ENCODE measurements at places on chromosomes 2 and 18. TPM values are rescaled to one million over a fixed set of nuclear protein-coding genes. Genes with fewer than 3 reads are reported as not detected.

The KCNG3 gene
- total RNA-seq: 0.57 TPM

The MROH2A gene
- not detected for total RNA-seq

The GATA6 gene
- 125 TPM for total RNA-seq

The NT5DC4 gene
- total RNA-seq: 2.7 TPM

DNA sequence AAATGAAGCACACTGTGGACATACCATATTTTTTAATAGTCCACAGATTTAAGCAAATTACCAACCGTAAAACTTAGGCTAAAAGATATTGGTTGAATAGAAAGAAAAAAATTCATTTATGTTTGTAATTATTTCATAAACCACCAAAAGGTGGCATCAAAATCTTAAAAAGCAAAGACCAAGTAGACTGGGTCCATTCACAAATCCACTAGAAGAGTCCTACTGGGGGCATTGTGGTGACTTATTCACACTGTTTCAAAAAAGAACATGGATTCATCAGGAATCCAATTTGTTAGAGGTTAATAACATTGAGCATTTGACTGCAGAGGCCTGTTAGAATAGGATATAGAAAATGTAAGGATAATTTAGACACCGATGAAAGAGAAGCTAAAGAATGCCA is 194.9 kb upstream of the KYNU start:
- no peak for DNase-seq

DNA sequence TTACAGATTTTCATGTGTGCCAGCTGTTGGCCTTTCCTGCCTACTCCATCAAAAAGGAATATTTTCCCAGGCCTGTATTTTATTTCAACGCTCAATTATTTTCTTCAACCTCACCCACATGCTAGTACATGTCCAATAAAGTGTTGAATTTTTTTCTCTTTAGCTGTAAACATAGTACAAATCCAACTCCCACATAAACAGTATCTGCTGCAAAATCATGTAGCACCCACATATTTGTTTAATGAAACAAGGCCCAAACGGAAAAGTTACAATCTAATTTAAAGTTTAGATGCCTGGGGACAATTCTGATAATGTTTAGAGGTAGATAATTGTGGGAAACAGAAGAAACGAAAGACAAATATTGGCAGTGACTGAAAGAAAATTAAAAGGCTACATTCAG is 275.4 kb upstream of the ACVR2A start:
- DNase-seq: no peak

DNA sequence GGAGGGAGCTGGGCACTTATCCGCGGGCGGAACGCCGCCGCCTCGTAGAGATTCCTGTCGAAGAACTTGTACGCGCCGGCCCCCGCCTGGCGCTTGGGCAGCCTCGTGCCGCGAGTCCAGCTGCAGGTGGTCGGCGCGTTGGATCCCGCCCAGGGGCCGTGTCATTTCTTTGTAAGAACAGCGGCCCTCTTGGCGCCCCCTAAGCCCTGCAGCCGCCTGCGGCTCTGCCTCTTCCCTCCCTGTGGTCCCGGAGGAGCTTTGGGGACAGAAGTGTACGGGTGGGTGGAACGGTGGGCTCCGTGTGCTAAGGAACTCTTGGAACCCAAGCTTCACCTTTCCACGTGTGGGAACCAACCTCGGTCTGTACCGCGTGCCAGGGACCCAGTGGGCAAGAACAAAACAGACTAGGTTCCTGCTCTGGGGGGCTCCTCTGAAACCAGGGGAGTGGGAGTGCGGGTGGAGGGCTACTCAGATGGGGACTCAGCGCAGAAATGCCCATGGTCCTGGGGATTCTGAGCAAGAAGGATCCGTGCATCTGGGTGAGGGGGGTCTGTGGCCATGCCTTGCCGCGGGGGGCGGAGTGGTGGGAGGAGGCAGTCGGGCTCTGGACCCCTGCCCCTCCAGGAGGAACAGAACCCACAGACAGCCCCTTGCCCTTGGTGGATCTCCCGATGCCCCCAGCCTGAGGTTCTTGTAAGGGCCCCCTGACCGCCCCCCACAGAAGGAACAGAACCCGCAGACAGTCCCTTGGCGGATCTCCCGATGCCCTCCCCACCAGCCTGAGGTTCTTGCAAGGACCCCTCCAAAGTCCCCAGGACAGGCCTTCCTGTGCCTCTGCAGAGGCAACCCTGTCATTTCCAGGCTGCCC is 1.5 kb downstream of the GPC1 start:
- DNase-seq: peak; percentile 63

- no peak for DNase-seq
Measured at GRCh38 chr2:86557836-86558235, 5.4 kb downstream of the CHMP3 start.

DNA sequence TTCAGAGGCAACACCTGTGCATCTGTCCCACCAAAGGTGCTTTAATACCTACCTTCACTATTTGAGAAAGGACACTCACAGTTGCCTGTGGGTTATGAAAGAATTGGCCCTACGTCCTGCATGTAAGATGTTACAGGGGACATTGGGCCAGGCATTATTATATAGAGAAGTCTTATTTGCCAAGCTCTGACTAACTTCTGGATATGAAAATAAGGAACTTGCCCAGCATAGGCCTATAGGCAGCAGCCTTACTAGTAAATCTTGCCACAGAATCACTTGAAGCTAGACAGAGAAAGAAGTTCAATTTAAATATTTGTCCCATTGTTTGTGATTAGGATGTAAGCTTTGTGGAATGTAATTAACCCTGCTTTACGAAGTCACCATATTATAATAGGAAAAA is 41.7 kb downstream of the NLRC4 start:
- no peak for DNase-seq

DNA sequence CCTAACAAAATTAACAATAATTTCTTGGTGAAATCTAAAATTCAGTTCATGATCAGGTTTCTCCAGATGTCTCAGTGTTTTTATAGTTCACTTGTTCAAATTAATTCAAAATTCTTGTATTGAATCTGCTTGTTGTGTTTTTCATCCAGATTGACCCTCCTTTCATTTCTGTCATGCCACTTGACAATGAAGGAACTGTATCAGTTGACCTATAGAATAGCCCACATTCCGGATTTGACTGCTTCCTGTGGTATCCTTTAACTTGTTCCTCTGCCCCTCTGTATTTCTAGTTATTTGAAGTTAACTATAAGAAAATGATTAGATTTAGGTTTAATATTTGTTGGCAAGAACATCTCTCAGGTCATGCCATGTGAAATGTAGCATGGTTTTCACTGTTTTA is 53.3 kb downstream of the TWSG1 start:
- no peak for DNase-seq

DNA sequence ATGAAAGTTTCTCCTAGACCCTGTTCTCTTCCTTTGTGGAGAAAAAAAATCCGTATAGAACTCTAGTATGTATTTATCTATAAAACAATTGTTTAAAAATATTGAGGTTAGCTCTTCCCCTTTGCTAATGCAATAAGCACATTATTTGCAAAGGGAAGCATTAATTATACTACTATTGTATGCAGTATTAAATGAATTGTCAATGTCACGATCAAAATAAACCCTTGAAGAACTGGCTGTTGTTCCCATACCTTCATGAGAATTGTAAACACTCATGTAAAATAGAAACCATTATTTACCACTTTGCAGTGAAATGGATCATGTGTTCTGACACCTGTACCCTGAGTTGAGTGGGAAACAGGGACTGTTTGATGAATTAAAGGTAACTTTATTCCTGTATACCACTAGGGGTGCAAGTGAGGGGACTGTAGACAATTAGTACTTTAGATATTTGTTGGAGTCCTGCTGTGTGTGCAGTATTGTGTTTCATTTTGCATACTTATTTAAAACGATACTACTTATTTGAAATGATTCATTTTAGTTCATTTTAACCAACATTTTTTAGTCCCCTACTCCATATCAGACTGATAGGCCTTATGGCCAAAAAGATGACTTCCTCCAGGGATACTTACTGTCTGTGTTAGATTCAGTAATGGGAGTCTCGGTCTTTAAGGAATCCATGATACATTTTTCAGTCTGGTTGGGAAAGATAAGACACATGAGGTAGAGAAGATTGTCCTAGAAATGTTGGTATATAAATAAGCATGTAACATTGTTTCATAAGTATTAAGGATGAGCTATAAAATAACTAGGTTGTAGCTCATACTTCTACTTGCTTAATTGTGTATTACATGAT is 7.9 kb downstream of the PKP4 start:
- DNase-seq: peak; percentile 15

- DNase-seq: no peak
Measured at GRCh38 chr2:96930351-96931010, 55.9 kb downstream of the FAM178B start.

GRCh38 chr2:179861027-179861415 is 391 bp downstream of the ZNF385B start:
- DNase-seq: peak; percentile 49
